Caki2 (cell line): ENCODE measurements at places on chromosomes 5 and 9.

DNA sequence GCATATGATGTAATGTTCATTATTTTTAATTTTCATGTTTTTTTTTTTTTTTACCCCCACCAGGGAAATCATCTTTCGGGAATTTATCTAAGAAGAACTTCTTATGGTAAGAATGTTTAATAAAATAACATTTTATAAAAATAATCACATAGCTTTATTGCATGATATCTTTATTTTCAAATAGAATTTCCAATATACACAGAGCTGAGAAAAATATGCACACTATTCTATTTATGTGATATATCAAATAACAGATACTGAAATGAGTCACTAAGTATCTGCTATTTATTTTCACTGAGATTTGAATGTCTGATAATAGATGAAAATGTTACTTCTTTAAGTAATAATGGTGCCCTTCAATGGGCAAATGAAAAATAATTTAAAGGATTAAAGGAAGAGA is 1217.3 kb downstream of the MAT2B start:
- no peak for DNase-seq

- no peak for DNase-seq
Observed at GRCh38 chr5:73030531-73030930, 74.7 kb downstream of the FCHO2 start.

- no peak for DNase-seq
Observed at GRCh38 chr5:59656351-59657254, 236.9 kb downstream of the PDE4D start.

DNA sequence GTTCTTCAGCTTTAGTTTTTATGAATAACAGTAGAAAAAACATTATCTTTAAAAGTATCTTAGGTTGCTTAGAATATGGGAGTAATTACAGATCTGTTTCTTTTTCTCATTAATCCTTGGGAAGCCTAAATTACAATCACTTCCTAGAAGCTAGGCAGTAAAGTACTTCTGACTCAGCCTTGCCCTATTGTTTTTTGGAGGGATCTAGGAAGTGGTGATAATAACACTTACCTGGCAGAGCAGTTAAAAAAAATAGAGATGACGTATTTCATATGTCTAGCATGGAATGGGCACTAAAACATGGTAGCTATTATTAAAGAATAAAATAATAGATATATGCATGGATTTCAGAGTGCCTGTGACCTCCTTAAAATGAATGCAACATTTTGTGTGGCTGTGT is 8.2 kb upstream of the FST start:
- DNase-seq: no peak

- DNase-seq: peak; percentile 40
Observed at GRCh38 chr9:116391306-116391900, 237.8 kb downstream of the PAPPA start.

DNA sequence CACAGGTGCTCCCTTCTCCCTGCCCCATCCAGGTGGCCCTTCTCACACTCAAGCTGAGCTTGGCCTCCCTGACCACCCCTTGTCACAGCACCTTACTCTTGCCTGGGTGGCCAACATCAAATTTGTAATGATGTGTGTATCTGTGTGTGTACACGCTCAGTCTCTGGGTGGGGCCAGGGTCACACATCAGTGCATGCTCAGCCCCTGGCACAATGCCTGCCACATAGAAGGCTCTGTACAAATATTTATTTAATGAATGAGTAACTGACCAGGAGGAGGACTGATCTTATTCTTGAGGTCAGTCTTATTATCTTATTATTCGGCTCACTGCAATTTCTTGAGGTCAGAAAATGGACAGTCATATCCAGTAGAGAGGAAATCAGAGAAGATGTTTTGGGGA is 41.3 kb upstream of the HAND1 start:
- DNase-seq: peak; percentile 89

DNA sequence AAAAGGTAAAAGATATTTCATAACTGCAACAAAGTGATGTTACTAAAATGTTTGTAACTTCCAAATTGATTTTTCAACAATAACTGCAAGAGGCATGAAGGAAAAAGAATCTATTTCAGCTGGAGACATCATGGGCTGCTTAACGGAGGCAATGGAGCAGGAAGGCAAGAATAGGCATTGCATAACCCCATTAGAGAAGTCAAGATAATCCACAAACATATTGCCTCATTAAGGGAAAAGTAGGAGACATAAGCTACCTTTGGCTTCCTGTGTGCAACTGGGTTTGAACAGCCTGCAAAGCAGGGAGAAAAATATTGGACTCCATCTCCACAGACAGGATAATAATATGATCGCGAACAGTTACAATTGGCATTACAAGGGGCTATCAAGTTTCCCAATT is 46.7 kb downstream of the SLCO4C1 start:
- DNase-seq: no peak

DNA sequence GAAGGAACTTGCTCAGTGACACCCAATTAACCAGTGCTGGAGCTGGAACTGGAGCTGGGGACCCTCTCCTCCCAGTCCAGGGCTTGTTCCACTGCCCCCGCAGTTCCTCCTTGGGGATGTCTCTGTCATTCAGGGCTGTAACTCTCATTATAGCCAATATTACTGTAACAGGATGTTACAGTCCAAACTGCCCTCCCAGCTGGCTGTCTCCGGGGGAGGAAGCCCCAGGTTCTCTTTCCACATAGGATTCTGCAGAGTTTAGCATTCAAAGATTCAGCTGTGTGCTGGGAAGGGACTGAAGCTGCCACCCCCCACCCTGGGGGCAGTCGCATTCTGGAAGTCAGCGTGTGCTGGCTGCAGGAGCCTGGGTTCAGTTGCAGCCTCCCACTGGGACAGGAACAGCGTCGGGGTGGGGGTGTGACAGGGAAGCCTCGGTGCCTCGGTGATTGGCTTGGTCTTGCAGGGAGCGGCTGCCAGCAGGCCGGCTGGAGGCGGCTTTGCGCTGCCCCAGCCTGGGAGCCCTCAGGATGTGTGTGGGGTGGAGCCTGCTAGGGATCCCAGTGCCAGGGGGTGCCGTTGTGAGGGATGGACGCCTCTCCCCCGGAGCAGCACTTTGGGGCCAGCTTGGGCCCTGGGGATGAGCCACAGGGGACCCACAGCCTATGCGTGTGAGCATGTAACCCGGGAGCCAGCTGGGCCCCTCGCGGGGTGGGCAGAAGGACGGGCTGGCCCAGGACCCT is 101.1 kb downstream of the RGS3 start:
- DNase-seq: no peak

DNA sequence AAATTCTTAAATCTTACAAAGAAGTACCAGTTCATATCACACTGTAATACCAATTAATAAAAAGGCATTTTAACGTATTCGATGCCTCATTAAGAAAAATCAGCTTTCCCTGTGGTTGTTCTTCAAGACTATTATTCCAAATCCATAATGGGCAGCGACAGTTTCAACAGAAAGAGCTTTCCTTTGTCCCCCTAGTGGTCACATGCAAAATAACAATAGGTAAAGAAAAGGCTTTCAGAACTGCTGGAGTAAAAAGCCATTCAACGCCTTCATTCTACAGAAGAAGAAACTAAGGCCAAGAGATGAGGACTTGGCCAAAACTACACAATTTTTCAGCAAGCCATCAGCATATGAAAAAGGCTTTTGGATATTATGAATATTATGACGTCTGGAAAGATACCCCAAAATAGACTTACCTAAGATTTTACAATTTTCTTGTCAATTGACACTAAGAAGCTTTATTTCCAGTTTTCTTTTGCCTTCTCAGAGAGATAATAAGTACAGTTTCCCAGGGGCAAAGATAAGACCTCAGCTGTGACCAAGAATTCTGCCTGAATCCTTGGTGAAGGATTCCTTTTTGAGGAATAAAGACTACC is 6.7 kb upstream of the CDH6 start:
- DNase-seq: peak; percentile 39

GRCh38 chr9:101591787-101592446 is 2.9 kb downstream of the PPP3R2 start:
- DNase-seq: no peak

GRCh38 chr5:16057277-16057676 is 122.3 kb downstream of the MARCHF11 start:
- DNase-seq: no peak

- no peak for DNase-seq
Observed at GRCh38 chr9:87122947-87123685, 175.8 kb upstream of the GAS1 start.

DNA sequence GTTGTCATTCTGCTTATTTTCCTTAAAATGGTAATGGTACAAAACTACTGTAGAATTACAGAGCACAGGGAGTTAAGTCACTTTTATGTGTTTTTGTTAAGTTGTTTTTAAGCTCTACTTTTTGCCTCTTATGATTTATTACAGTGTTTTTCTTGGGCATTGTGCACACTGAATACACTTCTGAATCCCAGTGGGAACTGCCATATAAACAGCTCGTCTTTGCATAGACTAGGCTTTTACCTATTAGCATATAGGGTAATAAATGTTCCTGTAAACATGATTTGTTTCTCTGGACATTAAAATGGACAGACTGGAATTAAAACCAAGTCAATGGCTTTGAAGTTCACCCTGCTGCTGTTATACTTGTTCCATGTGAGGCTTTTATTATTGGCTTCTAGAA is 12.2 kb downstream of the KLF9 start:
- no peak for DNase-seq

GRCh38 chr9:16693616-16694015 is 176.9 kb downstream of the BNC2 start:
- DNase-seq: no peak

GRCh38 chr9:116337015-116337414 is 183.4 kb downstream of the PAPPA start:
- DNase-seq: peak; percentile 50

- no peak for DNase-seq
Observed at GRCh38 chr9:128070874-128071273, 2.8 kb downstream of the SLC25A25 start.

- DNase-seq: no peak
Observed at GRCh38 chr5:142685418-142686209, at the start of gene FGF1. TSS of gene FGF1 (minus strand) at chr5:142686090. CDS start at chr5:142614127, 71,963 bp downstream.

- DNase-seq: no peak
Observed at GRCh38 chr9:19192202-19193028, 38.1 kb upstream of the DENND4C start.

DNA sequence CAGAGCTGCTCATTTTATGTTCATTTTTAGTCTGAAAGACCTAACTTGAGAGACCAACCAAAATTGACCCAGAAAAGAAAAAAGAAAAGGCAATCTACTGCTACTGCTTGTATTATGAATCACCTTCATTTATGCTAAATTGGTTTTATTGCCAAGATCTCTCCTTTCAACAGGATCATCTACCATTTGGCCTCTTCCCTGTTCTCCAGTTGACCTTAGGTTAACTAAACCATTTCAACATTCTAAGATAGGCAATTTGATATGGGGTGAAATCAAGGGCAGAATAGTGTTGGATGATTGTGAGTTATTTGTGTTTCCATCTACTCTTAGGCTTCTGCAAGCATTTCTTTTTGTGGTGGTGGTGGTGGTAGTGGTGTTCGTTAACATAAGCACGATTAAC is 48.3 kb upstream of the POU4F3 start:
- DNase-seq: peak; percentile 29

DNA sequence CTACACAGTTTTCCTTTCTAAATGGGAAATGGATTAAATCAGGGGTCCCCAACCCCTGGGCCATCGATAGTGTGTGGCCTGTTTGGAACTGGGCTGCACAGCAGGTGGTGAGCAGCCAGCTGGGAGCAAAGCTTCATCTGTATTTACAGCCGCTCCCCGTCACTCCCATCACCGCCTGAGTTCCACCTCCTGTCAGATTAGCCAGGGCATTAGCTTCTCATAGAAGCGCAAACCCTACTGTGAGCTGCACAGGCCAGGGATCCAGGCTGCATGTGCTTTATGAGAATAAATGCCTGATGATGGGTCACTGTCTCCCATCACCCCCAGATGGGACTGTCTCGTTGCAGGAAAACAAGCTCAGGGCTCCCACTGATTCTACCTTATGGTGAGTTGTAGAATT is 41.2 kb upstream of the FLT4 start:
- DNase-seq: no peak

- DNase-seq: no peak
Observed at GRCh38 chr9:110126499-110126941, 81.4 kb downstream of the C9orf152 start.

DNA sequence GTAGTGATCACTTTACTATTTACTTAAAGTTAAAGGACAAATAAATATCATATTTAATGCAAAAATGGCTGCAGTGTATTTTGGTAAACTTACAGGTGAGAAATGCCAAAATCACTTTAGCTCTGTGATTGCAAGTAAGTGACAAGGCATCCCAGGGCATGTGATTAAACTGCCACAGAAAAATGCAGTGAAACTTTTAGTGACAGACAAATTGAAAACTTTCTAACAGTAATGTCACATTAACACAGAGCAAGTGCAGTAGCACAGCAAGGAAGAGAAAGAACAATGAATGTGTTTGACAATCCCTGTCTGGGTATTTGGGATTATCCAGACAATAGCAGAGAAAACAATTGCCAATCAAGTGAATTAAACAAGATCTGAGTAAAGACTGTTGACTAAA is 606.8 kb downstream of the SLCO4C1 start:
- no peak for DNase-seq

- DNase-seq: no peak
Observed at GRCh38 chr5:34585601-34586104, 70.5 kb upstream of the RAI14 start.

DNA sequence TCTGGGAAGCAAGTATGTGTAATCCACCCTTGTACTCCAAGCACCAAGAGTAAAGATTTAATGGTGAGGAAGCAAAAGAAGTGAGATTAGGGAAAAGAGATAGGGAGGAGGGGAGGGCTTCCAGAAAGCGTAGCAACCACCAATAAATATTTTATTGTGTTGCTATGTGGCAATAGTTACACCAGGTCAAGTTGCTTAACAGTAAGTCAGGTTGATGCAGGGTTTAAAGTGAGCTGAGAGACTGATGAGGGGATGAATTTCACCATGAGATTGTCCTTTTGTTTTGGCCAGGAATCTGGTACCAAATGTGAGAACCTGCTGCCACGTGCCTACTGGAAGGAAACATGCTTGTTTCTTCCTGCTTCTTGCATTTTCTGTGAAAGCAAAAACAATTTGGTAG is 62.7 kb downstream of the PCSK5 start:
- peak; percentile 38 for DNase-seq

DNA sequence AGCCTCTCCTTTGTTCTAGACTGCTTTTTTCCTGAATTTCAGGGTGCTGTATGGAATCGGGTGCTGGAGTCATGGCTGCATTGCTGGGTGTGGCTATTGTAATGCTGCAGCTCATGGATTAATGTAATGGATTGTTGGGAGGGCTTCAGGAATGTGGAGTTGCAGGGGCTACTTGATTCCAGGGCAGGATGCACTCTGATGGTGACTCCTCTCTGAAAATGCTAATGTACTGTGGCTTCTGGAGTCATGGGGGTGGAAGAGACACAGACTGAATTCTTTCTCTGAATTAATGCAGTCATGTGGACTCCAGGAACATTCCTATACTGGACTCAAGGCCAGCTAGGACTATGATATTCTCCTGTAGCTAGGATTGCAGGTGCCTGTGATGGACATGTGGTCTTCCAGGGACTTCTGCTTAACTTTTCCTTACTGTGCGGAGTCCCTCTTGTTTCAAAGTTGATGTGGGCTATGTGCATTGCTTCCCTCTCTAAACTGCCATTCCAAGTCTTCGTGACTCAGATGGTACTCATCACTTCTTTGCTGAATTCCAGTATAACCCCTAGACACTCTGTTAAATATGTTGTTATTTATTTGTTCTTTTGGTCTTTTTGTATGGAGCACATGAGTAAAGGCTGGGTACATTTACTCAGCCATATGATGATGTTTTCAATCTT is 396.2 kb downstream of the KCTD16 start:
- DNase-seq: no peak
